ENCODE measurements at places on chromosomes 7 and 10.

DNA sequence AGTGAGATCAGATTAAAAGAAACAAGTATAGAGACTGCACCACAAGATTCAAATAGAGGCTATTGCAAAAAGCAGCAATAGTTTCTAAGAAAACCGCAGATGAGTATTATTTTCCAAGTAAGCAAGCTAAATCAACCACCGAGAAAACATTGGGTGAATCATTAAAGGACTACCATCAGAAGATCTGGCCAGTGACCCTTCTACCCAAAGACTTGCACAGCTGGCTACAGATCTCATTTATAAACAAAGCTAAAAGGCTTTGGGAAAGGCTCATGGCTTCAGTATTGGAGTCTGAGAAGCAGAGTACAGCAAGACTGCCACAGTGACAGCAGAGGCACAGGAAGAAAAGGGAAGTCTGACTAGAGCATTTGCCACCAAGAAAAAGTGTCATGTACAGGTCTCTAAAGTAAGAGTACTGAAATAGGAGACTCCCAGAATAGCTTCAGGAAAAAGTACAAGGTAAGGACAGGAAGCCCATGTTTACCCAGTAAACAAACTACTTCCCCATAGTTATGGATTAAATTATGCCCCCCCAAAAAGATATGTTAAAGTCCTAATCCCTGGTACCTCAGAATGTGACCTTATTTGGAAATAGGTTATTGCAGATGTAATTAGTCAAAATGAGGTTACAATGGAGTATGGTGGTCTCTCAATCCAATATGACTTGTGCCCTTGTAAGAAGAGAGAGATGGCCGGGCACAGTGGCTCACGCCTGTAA is 19.0 kb downstream of the STEAP1 start:
- no peak for DNase-seq

- no peak for DNase-seq
These were observed 14.0 kb downstream of the TECPR1 start for GRCh38 chr7:98238076-98238475.

DNA sequence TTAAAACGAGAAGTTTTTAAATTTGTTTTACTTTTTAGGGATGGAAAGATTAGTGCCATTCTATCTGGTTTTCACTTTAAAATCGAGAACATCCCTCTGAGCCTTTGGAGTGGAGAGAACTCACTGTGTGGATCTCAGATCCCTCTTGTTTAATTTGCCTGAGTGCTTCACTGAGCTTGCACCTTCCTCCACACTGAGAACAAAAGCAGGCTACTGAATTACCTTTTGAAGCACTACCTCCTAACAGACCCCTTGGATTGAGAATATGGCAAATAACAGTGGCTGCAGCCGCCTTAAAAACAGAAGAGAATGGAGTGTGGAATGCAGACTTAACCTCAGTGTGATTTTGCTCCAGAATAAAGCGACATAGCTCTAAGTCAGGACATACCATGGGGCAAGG is 204.7 kb downstream of the CNTNAP2 start:
- no peak for DNase-seq

DNA sequence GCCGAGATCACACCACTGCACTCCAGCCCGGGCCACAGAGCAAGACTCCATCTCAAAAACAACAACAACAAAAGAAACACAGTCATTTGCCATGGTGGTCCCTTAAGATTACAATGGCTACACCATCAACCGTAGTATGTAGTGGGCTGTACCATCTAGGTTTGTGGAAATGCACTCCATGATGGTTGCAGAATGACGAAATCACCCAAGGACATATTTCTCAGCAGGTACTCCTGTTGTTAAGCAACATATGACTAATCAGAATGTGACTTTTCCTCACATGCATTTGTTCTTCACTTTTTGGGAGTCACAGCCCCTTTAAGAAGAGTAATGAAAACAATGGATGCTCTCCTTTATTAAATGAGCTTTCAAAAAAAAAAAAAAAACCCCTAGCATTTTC is 11.0 kb downstream of the SVIL start:
- no peak for DNase-seq

DNA sequence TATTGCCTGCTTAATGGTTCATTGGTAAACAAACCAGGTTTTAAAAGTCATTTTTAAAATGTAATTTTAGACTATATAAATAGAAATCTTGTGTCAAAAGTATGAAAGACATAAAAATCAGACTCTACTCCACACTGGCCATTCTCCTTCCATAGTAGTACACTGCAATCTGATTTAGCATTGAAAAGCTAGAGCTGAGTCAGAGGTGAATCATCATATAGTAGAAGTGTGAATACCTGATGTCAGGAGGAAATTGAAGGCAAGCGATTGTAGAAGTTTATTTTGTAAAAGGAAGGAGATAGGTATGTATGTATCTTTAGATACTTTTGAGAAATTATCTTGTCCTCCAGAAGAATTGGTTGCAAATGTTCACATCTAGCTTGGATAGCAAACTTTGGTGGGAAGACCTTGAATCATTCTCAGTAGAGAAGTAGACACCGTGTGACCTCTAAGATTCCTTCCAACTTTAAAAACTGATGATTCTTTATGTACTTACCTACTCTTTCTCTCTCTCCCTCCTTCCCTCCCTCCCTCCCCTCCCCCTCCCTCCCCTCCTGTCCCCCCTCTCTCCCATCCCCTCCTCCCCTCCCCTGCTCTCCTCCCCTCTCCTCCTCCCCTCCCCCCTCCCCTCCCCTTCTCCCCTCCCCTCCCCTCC is 88.1 kb downstream of the BTAF1 start:
- no peak for DNase-seq

DNA sequence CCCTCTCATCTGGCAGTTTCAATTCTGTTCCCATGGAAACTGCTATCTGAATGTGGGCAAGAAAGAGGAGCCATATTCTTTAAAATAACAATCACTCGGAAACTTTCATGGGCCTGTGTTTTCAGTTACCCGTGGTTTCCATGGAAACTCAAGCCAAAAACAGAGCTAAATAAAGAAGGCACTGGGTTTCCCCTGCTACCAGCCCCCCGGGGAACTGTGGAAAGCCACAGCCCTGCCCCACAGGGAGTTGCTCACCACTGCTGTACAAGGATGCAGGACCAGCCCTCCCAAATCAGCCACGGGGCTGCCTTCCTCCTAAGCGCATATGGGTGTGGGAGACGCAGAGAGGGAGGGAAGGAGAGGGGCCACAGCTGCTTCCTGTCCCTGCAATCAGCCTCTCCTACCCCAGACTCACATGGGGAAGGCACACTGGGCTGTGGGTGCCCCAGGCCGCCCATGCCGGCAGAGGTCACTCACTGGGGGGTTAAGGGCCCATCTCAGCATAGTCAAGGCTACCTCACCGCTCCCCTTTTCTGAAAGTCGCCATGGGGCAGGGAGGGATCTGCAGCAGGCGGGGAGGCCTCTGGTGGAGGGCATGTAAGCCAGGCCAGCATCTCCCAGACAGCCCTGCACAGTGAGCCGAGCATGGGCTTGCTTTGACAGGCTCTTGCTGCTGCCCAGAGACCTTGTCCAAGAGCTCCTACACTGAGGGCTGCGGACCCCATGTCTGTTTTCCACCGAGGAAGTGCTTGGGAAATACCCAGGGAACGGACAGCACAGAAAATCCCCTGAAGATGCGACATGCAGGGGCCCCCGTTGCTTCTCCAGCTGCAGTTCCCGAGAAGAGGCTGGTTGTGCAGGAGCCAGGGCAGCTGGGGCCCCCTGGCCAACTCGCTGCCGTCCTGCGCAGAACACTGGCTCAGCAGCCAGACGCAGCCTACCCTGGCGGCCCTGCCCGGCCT is 157.3 kb upstream of the PPP2R2D start:
- no peak for DNase-seq

DNA sequence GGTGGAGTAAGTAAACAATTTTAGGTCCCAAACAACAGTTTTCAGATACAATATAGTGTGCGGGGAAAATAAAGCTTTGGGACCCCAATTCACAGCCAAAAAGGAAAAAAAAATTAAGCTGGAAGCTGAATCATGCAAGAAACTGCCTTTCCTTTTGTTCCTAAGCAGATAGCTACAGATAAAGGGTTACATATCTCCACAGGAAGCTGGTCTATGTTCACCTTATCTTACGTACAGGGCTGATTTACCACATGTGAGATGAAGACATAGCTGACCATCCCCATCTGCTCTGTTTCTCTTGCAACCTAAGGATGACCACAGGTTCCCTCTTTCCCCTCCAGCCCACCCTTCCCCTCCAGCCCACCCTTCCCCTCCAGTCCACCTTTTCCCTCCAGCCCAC is 14.2 kb upstream of the PFKP start:
- no peak for DNase-seq
